GM23338 (cell line): ENCODE measurements at places on chromosomes 12 and 14. TPM values are rescaled to one million over a fixed set of nuclear protein-coding genes. Genes with fewer than 3 reads are reported as not detected.

Gene ACOT4
- total RNA-seq, result 1.6 and 3.7 TPM in 2 replicates

Gene LTB4R2
- total RNA-seq, result 6.4 and 12.6 TPM in 2 replicates

- no peak overlapping the region for H3K4me3 ChIP-seq
- H3K27me3 ChIP-seq, result no peaks in the 10 kb centered on the region
- H3K4me1 ChIP-seq, result no peaks in the 10 kb centered on the region
- H3K27ac ChIP-seq, result no peak overlapping the region
Measured at GRCh38 chr12:16972923-16973770, 367.2 kb upstream of the LMO3 start.

DNA sequence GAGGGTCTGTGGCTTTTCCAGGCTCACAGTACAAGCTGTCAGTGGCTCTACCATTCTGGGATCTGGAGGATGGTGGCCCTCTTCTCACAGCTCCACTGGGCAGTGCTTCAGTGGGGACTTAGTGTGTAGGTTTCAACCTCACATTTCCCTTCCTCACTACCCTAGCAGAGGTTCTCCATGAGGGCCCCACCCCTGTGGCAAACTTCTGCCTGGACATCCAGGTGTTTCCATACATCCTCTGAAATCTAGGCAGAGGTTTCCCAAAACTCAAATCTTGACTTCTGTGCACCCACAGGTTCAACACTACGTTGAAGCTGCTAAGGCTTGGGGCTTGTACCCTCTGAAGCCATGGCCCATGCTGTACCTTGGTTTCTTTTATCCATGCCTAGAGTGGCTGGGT is 40.3 kb downstream of the KTN1 start:
- H3K4me3 ChIP-seq, result no peak overlapping the region
- H3K36me3 ChIP-seq, result peaks cover 58% of the 10 kb centered on the region
- no peaks in the 10 kb centered on the region for H3K4me1 ChIP-seq
- H3K27me3 ChIP-seq, result no peaks in the 10 kb centered on the region
- no peak for DNase-seq

- 0 out of 2 replicates have a peak, but pooled peaks cover 6% of the 10 kb centered on the region for H3K4me1 ChIP-seq
- no peaks in the 10 kb centered on the region for H3K36me3 ChIP-seq
- H3K4me3 ChIP-seq, result no peak overlapping the region
- DNase-seq, result no peak
- no peaks in the 10 kb centered on the region for H3K27me3 ChIP-seq
- no peak overlapping the region for H3K27ac ChIP-seq
Measured at GRCh38 chr12:10554228-10554755, 48.6 kb downstream of the EIF2S3B start.

DNA sequence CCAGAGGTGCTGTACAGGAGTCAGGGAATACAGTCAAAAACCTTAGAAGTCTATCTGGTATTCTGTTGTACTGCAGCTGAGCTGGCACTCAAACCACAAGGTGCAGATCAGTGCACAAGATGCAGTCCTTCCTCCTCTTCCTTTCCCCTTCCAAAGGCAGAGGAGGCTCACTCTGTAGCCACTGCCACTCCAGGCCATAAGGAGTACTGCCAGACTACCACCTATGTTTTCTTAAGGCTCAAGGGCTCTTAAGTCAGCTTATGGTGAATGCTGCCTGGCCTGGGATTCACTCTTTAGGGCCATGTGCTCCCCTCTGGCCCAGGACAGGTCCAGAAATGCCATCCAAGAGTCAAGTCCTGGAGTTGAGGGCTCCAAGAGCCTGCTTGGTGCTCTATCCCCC is 200.3 kb downstream of the CRADD start:
- H3K4me3 ChIP-seq, result no peak overlapping the region
- no peak overlapping the region for H3K27ac ChIP-seq
- DNase-seq, result peak; percentile 22
- no peaks in the 10 kb centered on the region for H3K27me3 ChIP-seq
- no peaks in the 10 kb centered on the region; the same call in 1 of the 2 replicates for H3K36me3 ChIP-seq
- H3K4me1 ChIP-seq, result no peaks in the 10 kb centered on the region

DNA sequence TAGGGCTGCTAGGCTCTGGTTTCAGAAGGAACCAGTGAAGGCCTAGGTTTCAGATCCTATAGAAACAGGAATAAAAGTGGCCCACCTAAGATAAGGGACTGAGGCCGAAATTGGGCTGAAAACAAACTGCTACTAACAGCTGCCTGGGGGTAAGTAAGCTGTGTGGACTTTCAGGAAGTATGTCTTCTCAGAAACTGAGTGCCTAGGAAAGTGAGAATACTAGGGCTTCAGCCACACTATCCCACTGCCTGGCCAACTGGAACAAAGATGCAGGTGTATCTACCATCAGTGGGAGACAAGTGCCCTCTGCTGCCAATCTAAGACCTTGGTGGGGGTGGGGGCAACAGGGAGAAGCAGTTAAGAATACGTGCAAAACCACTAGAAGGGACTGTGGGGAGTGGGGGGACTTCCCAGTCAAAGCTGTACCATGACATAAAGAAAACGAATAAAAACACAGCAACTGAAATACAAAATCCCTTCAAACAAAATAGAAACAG is 82.5 kb downstream of the MED13L start:
- no peak for DNase-seq
- H3K27me3 ChIP-seq, result no peaks in the 10 kb centered on the region
- H3K36me3 ChIP-seq, result no peaks in the 10 kb centered on the region
- H3K4me3 ChIP-seq, result no peak overlapping the region
- peaks cover 9% of the 10 kb centered on the region; the same call in 1 of the 2 replicates for H3K4me1 ChIP-seq

Gene SERPINA10
- total RNA-seq, result not detected in 2 replicates

GRCh38 chr12:88932457-88932856 is 352.2 kb upstream of the KITLG start:
- peaks cover 17% of the 10 kb centered on the region for H3K4me1 ChIP-seq
- DNase-seq, result no peak
- H3K36me3 ChIP-seq, result no peaks in the 10 kb centered on the region
- no peak overlapping the region for H3K27ac ChIP-seq
- H3K4me3 ChIP-seq, result no peak overlapping the region

- no peaks in the 10 kb centered on the region for H3K27me3 ChIP-seq
- H3K27ac ChIP-seq, result no peak overlapping the region
- no peaks in the 10 kb centered on the region for H3K4me1 ChIP-seq
- no peak for DNase-seq
- H3K4me3 ChIP-seq, result no peak overlapping the region
- no peaks in the 10 kb centered on the region for H3K36me3 ChIP-seq
Measured at GRCh38 chr14:29829851-29830250, 97.8 kb downstream of the PRKD1 start.

Gene LALBA
- not detected in 2 replicates for total RNA-seq

Gene CLEC2B
- total RNA-seq, result not detected in 2 replicates

- no peaks in the 10 kb centered on the region for H3K4me1 ChIP-seq
- DNase-seq, result no peak
- no peaks in the 10 kb centered on the region for H3K36me3 ChIP-seq
- H3K4me3 ChIP-seq, result no peak overlapping the region
Measured at GRCh38 chr14:60862283-60862682, 118.6 kb downstream of the TRMT5 start.

Gene IFNG-AS1
- total RNA-seq, result not detected in 2 replicates

DNA sequence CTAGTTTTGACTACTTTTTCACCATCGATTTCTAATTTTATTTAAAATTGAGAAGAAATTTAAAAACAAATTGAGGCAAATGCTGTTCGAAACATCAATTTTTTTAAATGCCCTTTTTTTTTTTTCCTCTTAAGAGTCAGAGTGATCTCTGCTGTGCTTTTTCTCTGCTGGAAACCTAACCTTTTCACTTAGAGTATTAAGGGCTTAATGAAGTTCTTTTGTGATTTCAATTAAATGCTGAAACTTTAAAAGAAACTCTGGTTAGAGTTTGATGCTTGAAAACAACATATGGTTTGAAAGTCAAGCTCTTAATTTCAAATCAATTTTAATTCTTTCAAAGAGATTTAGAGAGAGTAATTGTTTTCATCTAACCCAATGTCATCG is 171.8 kb downstream of the TMTC2 start:
- peak overlapping the region; percentile 27; the same call in 1 of the 2 replicates for H3K4me3 ChIP-seq
- H3K27me3 ChIP-seq, result no peaks in the 10 kb centered on the region
- no peaks in the 10 kb centered on the region for H3K36me3 ChIP-seq
- H3K27ac ChIP-seq, result no peak overlapping the region

- no peaks in the 10 kb centered on the region for H3K36me3 ChIP-seq
- peaks cover 20% of the 10 kb centered on the region; the same call in 1 of the 2 replicates for H3K27me3 ChIP-seq
- peaks cover 24% of the 10 kb centered on the region for H3K4me1 ChIP-seq
- DNase-seq, result peak; percentile 84
Measured at GRCh38 chr12:103495469-103496456, at the start of gene C12orf42. TSS of gene C12orf42 (minus strand) at chr12:103495968. CDS start at chr12:103478426, 17,542 bp downstream.

Gene TMPRSS12
- not detected in 2 replicates for total RNA-seq

DNA sequence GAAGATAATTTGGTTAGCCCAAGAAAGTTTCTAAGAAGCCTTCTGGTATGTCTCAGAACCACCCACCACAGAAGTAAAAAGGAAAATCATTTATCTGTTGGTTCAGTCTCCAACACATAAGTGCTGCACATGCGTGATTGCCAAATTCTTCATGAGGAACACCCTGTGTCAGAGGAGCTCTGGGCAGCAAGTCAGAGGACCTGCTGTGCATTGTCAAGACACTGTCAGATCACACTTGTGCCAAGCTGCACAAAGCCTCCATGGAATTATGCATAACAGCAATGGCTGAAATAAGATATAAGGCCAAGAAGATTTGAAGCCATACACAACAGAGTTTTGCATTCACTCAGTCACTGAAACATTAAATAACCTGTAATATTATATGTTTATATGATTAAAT is 1304.7 kb upstream of the FLRT2 start:
- no peaks in the 10 kb centered on the region for H3K36me3 ChIP-seq
- no peak overlapping the region for H3K4me3 ChIP-seq
- DNase-seq, result no peak
- H3K27ac ChIP-seq, result no peak overlapping the region
- H3K4me1 ChIP-seq, result no peaks in the 10 kb centered on the region

- no peaks in the 10 kb centered on the region for H3K27me3 ChIP-seq
- H3K36me3 ChIP-seq, result no peaks in the 10 kb centered on the region
- DNase-seq, result no peak
- no peak overlapping the region for H3K27ac ChIP-seq
Measured at GRCh38 chr12:104793285-104793684, 164.8 kb downstream of the SLC41A2 start.

- H3K27me3 ChIP-seq, result no peaks in the 10 kb centered on the region
- no peaks in the 10 kb centered on the region for H3K4me1 ChIP-seq
- no peaks in the 10 kb centered on the region for H3K36me3 ChIP-seq
- no peak overlapping the region for H3K27ac ChIP-seq
- DNase-seq, result no peak
Measured at GRCh38 chr12:13372386-13372785, 175.9 kb downstream of the EMP1 start.

- no peak for DNase-seq
- peaks cover 14% of the 10 kb centered on the region; the same call in 1 of the 2 replicates for H3K4me1 ChIP-seq
- H3K36me3 ChIP-seq, result no peaks in the 10 kb centered on the region
- H3K27me3 ChIP-seq, result no peaks in the 10 kb centered on the region
- H3K27ac ChIP-seq, result no peak overlapping the region
- no peak overlapping the region for H3K4me3 ChIP-seq
Measured at GRCh38 chr12:104546575-104546974, 89.8 kb downstream of the CHST11 start.

GRCh38 chr12:52041695-52042123 is 9.5 kb upstream of the NR4A1 start:
- H3K36me3 ChIP-seq, result no peaks in the 10 kb centered on the region
- no peak overlapping the region for H3K27ac ChIP-seq
- H3K27me3 ChIP-seq, result peaks cover 17% of the 10 kb centered on the region

- no peak overlapping the region for H3K27ac ChIP-seq
- peaks cover 12% of the 10 kb centered on the region for H3K4me1 ChIP-seq
Measured at GRCh38 chr14:65225299-65226159, 123.2 kb upstream of the MAX start.

- H3K4me3 ChIP-seq, result no peak overlapping the region
- H3K4me1 ChIP-seq, result no peaks in the 10 kb centered on the region
- DNase-seq, result no peak
- H3K36me3 ChIP-seq, result no peaks in the 10 kb centered on the region
Measured at GRCh38 chr12:92237762-92238523, 92.3 kb upstream of the BTG1 start.

DNA sequence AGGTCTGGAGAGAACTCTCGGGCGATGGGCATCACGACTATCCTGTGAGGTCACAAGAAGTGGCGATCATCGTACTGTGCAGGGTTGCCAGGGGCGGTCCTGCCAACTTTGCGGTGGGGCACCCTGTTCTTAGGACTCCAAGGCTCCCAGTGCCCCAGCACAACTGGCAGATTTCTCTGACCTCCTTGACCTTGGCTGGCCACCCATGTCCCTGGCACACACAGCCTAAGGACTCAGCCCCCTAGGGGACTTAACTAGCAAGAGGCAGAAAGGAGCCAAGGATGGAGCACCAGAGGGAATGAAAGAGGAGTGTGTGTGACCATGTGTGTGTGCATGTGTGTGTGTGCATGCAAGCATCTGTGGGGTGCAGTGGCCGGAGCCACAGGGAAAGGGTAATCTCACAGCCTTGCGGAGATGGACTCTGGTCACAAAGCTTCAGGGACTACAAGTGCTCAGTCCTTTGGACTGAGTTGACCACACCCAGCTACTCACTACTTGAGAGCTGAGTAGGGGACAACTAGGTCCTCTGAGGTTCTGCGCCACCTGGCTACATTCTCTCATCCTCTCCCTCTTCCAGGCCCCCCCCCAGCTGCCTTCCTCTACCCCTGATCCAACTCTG is 13.7 kb downstream of the SLC48A1 start:
- no peak overlapping the region for H3K27ac ChIP-seq
- no peak overlapping the region for H3K4me3 ChIP-seq
- H3K36me3 ChIP-seq, result peaks cover 12% of the 10 kb centered on the region; the same call in 1 of the 2 replicates
- no peak for DNase-seq
- no peaks in the 10 kb centered on the region for H3K4me1 ChIP-seq

- no peak overlapping the region for H3K27ac ChIP-seq
- no peak for DNase-seq
- peaks cover 26% of the 10 kb centered on the region for H3K4me1 ChIP-seq
- no peak overlapping the region for H3K4me3 ChIP-seq
- no peaks in the 10 kb centered on the region for H3K36me3 ChIP-seq
Measured at GRCh38 chr12:114477989-114478395, 72.0 kb upstream of the TBX5 start.

- no peak overlapping the region for H3K27ac ChIP-seq
- H3K27me3 ChIP-seq, result no peaks in the 10 kb centered on the region
- no peaks in the 10 kb centered on the region for H3K36me3 ChIP-seq
Measured at GRCh38 chr12:69873429-69873828, 48.4 kb downstream of the MYRFL start.

GRCh38 chr12:111149299-111149698 is 219.6 kb downstream of the PHETA1 start:
- H3K4me3 ChIP-seq, result no peak overlapping the region
- no peak for DNase-seq
- H3K27ac ChIP-seq, result no peak overlapping the region
- H3K4me1 ChIP-seq, result peaks cover 12% of the 10 kb centered on the region; the same call in 1 of the 2 replicates

DNA sequence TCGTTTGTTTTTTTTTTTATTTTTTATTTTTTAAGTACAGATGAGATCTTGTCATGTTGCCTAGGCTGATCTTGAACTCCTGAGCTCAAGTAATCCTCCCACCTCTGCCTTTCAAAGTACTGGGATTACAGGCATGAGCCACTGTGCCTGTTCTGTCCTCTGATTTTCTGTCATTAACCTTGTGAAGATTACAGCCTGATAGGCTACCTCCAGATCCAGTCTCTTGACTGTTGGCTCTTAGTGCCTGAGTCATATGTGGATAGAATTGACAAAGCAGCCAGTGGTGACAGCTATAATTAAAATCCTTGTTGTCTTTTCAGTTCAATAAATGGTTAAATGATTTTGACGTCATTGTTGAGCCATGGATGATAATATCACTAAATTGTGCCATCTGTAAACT is 21.3 kb upstream of the REP15 start:
- no peaks in the 10 kb centered on the region for H3K27me3 ChIP-seq
- no peaks in the 10 kb centered on the region for H3K4me1 ChIP-seq
- H3K36me3 ChIP-seq, result 0 out of 2 replicates have a peak, but pooled peaks cover 4% of the 10 kb centered on the region

Gene KNTC1
- 85.2 and 98.0 TPM in 2 replicates for total RNA-seq
